Left ventricle myocardium inferior (tissue), 1 donor: ENCODE measurements at places on chromosomes 13 and 19. TPM values are rescaled to one million over a fixed set of nuclear protein-coding genes. Genes with fewer than 3 reads are reported as not detected.
A peak's percentile ranks its signal among the peaks of the same experiment; 100 is the strongest.

DNA sequence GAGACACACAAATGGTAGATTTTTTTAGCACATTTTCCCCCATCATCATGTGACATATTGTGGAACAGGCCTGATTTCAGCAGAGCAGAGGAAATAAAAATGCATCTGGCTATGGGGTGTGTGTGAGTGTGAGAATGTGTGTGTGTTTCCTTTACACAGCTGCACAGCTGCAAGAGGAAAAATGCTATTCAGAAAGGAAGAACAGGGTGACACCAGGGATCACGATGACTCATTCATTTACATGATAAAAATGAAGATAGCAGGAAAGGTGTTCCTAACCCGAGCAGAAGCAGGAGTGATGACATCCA is 469.5 kb upstream of the TSHZ3 start:
- no peaks in the 10 kb centered on the region for H3K36me3 ChIP-seq
- H3K27ac ChIP-seq = no peak overlapping the region
- DNase-seq = no peak

DNA sequence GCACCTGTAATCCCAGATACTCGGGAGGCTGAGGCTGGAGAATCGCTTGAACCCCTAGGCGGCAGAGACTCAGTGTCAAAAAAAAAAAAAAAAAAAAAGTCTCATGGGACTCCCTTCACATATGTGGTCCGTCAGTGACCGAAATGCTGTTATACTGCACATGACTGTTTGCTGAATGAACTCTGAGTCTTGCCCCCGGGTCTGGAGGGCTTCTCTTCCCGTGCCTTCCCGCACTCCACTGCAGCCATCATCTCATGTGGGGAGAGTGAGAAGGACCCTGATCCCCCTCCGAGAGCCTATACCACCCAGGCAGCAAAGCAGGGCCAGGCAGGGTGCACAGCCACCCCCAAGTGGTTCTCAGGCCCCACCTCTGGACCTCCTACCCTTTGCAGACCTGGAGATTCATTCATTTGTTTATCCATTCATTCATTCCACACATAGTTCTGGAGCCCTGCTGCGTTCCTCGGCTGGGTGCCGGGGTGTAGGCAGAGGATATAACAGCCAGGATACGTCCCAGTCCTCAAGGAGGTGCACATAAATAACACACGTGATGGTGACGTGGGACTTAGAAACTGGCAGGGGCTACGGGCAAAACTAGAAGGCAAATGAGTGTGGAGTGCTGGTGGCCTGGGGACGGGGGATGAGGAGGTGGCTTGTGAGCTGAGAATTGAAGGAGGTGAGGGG is 14.2 kb downstream of the NDUFA11 start:
- no peak for DNase-seq
- H3K4me1 ChIP-seq = peaks cover 28% of the 10 kb centered on the region
- H3K27me3 ChIP-seq = peaks cover 32% of the 10 kb centered on the region

DNA sequence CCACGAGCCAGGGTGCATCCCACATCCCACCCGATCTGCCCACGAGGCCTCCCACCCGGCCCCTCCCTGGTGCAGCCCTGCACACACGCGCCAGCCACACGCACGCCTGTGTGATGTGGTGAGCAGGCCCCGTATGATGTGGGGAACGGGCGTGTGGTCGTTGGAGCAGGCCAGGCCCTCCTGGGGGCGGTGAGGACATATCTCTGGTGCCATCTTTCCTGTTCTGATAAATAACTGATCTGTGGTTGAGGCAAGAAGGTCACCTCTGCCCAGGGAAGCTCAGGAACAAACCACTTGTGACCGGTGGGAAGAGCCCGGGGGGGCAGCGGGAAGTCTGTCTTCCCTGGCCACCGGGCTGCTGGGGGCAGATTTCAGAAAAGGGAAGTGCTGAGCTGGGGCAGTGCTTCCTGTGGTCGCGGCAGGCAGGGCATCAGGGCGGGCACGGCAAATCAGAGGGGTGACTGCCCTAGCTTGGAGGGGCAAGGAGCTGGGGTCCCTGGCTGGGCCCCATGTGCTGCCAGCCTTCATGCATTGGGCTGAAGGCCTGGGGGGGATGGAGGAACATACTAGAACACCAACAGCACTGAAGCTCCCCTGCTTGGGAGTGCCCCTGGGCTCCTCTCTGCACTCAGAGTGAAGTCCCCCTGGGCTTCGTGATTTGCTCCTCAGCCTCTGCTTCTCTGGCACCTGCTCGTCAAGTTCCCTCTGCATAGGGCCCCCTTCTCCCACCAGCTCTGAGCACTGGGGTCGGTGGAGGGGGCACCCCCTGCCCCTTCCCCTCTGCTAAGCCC is 35.2 kb upstream of the SLC7A10 start:
- no peaks in the 10 kb centered on the region for H3K4me1 ChIP-seq
- no peaks in the 10 kb centered on the region for H3K36me3 ChIP-seq
- H3K27ac ChIP-seq = peak overlapping the region; percentile 27
- no peak overlapping the region for H3K4me3 ChIP-seq
- DNase-seq = peak; percentile 57

DNA sequence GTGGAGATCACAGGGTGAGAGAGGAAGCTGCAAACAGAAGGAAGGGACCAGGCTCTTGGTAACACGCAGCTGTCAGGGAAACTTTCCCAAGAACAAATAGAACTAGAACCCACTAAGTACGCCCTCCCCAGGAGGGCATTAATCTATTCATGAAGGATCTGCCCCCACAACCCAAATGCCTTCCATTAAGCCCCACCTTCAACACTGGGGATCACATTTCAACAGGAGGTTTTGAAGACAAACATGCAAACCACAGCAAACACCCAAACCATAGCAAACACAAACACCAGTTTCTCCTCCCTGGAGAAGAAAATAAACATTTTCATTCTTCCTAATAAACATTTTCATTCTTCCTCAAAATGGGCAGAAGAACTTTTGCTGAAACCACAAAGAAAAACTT is 329.6 kb downstream of the EFNB2 start:
- no peak overlapping the region for H3K4me3 ChIP-seq
- no peak overlapping the region for H3K27ac ChIP-seq

- no peak overlapping the region for H3K27ac ChIP-seq
- H3K4me3 ChIP-seq = no peak overlapping the region
- peak; percentile 69 for DNase-seq
These were observed 4.3 kb downstream of the FAAP24 start for GRCh38 chr19:32976223-32976805.

The HSPBP1 gene
- total RNA-seq = 29.0 TPM

The ZNF813 gene
- 1.8 TPM for total RNA-seq
